ENCODE measurements at places on chromosomes 3 and 15.

- DNase-seq, result no peak
These were observed 238.6 kb upstream of the TMC3 start for GRCh38 chr15:81612631-81613030.

DNA sequence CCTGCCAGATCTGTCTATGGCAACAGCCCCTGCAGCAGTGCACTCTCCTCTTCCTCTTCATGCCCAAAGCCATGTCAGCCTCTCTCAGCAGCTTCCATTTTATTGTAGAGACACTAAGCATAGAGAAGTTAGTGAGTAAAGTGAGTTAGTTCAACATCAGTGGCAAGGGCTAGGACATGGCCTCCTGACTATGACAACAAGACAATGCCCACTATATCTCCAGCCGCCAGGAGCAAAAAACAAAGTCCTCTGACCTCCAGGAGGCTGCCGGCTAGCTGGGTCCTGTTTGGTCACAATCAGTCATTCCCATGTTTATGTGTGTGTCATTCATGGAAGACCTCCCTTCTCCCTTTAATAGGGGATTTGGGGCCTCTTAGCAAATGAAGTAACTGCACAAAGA, 14.9 kb downstream of the NR1I2 start:
- no peak for DNase-seq

GRCh38 chr15:70777170-70777926, 14.0 kb upstream of the UACA start:
- DNase-seq, result no peak

GRCh38 chr3:126811530-126811929, 107.5 kb downstream of the CHCHD6 start:
- DNase-seq, result no peak

DNA sequence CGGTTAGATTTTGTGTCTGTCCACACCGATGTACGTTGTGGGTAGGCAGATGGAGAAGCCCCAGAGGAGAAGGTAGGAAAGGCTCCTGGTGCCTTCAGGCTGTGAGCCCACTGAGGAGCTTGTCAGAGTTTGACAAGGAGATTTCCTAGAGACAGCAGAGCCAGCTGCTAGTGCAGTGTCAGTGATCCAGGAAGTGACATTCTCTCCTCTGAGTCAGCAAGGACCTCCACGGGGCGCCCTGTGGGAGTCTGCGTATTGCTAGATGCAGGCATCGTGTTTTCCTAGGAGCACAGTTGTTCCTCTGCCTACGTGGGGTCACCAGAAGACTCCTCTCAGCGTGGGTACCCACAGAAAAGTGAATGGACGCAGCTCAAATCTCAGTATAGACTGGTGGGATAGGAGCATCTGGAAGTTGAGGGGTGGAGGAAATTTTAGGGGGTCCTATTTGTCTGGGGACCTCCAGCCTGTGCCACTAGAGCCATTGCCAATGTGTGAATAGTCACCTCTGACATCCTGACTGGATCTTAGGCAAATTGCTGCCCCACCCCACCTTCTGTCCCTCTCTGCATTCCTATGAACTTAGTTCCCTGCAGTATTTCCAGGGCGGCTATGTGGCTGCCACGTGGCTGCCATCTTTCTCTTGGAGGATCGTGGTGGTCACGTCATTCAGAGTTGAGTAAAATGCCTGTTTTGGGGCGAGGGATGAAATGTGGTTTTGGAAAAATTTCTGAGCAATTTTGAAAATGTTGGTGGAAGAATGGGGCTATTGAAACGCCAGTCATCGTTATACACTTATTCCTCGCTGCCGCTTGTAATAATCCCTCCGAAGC, 84.8 kb upstream of the KLHL25 start:
- no peak for DNase-seq

DNA sequence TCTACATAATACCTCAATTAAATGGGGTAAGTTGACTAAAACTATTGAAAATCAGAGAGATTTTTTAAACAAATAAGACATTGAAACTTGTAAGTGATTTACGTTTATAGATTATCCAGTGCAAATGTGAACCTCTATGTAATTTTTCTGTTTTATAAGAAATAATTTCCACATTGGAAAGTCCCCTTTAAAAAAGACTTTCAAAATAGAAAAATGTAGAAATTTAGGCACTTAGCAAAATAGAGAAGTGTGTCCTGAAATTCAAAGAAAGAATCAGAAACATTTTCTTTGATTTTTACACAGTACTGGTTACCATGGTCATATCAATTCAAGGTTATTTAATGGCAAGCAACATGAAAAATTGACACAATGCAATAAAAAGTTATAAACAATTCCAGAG, 290.9 kb upstream of the GPR149 start:
- no peak for DNase-seq

GRCh38 chr3:126216416-126216815, 36.0 kb upstream of the ALDH1L1 start:
- DNase-seq, result no peak

- no peak for DNase-seq
These were observed 79.1 kb downstream of the AQR start for GRCh38 chr15:34890424-34890823.

All from psoas muscle (tissue), 8 donors.